Hair follicular keratinocyte (primary cell): ENCODE measurements at places on chromosomes 12 and 14. TPM values are rescaled to one million over a fixed set of nuclear protein-coding genes. Genes with fewer than 3 reads are reported as not detected.

PCED1B gene
- total RNA-seq = 10.9 and 11.0 TPM in 2 replicates

TSPAN11 gene
- total RNA-seq = 0.08 TPM in 1 of 2 replicates, not detected in the other

OR4E2 gene
- total RNA-seq = not detected in 2 replicates

SSPN gene
- 0.57 and 5.5 TPM in 2 replicates for total RNA-seq

ATXN3 gene
- 14.6 and 37.3 TPM in 2 replicates for total RNA-seq

SOAT2 gene
- total RNA-seq = not detected in 2 replicates

DBX2 gene
- total RNA-seq = not detected in 2 replicates

ZC3H14 gene
- total RNA-seq = 46.5 and 48.1 TPM in 2 replicates

TEX22 gene
- not detected in 2 replicates for total RNA-seq
